Fibroblast of the aortic adventitia (primary cell): ENCODE measurements at places on chromosomes 11 and 22.

DNA sequence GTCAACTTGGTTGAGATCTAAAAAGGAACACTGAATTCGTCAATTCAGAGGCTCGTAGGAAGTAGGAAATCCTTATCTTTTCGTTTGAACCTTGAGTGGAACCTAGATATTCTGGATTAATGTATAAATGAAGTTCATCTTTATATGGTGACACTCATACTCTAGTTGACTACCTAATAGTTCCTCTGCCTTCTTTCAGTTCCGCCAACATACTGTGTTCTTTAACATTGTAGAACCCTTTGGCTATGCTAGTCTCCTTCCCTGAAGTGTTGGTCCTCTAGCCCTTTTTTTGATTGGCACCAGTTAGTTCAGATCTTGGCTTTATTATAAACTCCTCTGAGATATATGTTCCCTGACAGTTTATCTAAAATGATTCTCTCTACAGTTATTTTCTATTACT is 1.5 kb downstream of the ATM start:
- DNase-seq, result no peak

DNA sequence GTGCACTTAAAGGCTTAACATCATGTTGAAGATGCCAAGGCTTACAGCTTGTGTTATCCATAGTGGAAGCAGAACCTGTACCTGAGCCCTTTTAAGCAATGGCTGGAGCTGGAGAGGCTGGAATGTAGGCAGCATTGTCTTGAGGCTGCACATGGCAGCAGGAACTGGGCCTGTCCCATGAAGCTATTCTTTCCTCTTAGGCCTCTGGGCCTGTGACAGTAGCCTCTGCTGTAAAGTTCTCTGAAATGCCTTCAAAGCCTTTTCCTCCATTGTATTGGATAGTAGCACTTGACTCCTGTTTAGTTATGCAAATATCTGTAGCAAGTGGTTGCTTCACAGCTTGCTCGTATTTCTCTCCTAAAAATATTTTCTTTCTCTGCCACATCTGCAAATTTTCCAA is 127.4 kb upstream of the ANO5 start:
- no peak for DNase-seq

DNA sequence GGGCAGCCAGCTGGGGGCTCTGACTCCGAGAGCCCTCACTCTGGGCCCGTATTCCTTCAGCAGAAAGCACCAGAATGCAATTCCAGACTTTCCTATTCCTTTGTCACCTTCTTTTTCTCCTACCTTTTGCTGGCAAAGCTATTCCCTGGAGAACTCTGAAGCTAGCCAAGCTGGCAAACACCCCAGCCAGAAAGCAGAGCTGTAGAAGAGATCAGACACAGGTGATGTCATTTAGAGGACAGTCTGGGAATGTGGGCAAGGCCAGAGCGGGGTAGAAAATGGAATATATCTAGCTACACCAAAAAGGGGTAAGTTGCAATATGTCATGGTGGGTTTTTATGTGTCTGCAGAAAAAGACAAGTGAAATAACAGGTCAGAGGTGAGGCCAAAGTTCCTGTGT is 205.1 kb downstream of the NXPE2 start:
- DNase-seq, result no peak

DNA sequence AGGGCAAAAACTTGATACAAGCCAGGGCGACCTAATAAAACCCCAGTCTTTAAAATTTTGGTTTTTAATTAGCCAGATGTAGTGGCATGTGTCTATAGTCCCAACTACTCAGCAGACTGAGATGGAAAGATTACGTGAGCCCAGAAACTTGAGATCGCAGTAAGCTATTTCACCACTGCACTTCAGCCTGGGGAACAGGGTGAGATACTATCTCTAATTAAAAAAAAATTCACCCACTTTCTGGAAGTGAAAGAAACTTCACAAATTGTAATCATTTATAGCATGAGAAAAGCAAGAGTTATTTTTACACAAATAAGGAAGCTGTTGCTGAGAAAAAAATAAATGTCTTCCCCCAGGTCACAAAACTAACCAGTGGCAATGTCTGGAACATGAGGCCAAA is 882 bp upstream of the GLYATL2 start:
- DNase-seq, result no peak

DNA sequence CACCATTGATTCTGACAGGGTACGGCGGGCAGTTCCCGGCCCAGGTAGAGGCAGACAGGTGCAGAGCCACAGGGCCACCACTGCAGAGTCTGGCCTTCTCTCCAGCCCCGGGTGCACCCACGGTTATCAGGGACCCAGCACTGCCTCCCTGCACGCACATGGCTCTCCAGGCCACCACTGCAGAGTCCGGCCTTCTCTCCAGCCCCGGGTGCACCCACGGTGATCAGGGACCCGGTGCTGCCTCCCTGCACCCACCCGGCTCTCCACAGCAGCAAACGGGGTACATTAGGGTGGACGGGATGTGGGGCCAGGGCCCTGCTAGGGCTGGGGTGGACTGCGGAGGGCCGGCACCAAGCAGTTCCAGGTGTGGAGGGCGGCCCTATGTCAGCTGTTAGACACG is 272.9 kb downstream of the BRD1 start:
- DNase-seq, result no peak

DNA sequence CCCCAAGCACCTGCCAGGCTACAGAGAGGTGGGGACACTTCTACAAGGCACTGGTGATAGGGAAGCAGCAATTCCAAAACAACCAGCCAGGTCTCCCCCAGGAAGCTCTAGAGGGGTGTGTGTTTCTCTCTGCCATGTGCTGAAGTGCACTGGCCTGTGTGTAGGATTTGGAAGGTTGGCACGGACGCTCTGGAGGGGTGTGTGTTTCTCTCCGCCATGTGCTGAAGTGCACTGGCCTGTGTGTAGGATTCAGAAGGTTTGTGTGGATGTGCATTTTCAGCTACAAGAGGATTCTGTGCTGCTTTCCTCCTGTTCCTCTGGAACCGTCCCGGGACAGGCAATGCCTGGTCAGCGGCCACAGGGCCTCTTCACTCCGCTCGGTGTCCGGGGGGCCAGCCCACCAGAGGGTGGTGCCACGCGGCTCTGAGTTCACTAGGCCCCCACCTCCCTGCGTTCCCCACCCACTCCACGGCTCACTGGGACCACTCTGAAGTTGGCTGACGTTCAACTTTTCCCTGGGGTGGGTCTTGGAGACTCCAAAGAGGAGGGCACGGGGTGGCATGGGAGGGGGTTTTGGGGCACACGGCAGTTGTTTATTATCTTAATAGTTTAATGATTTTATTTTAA is 552.8 kb downstream of the BRD1 start:
- no peak for DNase-seq
